Stimulated activated CD4-positive, alpha-beta T cell treated with anti-CD3 and anti-CD28 coated beads, Interleukin-12 subunit alpha, Interleukin-12 subunit beta, amount 100 ng/mL, for 24 hours (primary cell): ENCODE measurements at places on chromosomes 6 and 20.

DNA sequence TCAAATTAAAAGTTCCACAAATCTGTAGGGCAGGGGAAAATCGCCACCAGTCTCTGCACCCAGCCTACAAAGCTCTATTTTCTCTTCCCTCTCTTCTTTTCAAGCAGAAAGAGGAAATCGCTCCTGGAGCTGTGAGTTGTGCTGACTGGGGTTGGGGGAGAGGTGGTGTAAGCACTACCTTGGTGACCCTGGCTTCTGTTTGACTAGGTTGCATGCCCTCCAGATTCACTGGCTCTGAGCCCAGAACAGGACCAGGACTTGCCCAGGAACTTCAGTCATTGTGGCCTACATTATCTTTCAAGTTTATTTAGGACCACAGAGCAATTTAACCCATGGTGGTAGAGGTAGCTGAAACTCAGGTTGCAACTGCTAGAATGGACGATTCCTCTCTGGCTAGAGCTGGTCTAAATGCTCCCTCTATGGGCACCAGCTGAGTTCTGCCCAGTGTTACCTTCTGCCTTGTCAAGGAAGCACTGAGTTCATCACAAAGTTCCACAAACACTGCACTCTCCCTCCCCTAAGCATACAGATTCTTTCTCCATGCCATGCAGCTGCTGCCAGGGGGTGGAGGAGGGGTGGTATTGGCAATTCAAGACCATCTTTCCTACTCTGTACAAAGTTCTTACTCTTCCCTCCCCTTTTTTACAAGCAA is 122.0 kb upstream of the BMP5 start:
- DNase-seq = no peak

- DNase-seq = no peak
Measured at GRCh38 chr6:21856844-21857243, 263.3 kb downstream of the SOX4 start.

GRCh38 chr20:64224351-64225170 is 31.0 kb upstream of the PCMTD2 start:
- DNase-seq = no peak

DNA sequence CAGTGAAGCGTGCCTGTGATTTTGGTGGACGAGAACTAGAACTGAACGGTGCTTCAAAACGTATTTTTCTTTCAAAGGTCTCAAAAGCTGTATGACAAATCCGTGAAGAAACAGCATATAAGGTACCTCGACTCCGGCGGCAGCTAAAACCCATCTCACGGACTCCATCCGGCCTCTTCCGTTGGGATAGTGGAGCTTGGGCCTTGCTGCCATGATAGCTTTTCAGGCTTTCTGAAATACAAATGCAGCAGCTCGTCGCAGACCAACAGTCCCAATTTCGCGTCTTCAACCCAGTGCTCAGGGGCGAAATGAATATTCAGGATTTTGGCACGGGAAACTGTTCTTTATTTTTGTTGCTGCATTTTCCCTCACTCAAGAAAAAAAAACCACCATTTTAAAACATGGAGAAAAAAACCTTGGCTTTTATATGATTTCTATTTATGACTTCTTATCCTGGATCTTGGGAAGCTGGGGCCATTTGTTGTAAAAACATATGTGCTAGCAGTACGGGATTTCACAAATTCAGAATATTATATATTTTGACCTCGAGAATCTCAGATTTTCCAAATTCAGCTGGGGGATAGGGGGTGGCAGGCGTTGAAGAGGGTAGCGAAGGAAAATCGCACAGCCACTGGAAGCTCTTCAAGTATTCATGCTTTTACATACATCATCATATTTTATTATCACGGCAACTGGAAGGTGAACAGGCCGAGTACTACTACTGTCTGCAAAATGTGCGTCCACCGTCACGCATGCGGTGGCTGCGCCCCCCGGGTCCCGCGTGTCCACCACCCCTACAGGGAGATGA is 849 bp downstream of the GSTA4 start:
- DNase-seq = no peak

GRCh38 chr6:143449714-143450452 is 612 bp downstream of the ADAT2 start:
- DNase-seq = peak; percentile 13

DNA sequence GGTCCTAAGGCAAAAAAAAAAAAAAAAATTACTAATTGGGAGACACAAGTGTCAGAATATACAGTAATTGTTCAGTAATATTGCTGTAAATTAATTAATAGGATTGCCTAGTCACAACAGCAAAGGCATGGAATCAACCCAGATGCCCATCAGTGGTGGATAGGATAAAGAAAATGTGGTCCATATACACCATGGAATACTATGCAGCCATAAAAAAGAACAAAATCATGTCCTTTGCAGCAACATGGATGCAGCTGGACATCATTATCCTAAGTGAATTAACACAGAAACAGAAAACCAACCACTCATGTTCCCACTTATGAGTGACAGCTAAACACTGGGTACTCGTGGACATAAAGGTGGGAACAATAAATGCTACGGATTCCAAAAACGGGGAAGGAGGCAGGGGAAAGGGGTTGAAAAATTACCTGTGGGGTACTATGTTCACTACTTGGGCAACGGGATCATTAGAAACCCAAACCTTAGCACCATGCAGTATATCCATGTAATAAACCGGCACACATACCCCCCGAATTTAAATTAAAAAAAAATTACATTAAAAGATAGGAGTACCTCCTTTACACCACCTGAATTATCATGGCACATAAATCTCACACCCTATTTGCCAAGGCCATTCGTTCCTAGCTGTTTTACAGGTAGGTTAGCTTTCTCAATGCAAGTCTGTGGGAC is 689 bp upstream of the PFDN4 start:
- no peak for DNase-seq

- no peak for DNase-seq
Measured at GRCh38 chr6:36715469-36715868, 17.8 kb downstream of the RAB44 start.

DNA sequence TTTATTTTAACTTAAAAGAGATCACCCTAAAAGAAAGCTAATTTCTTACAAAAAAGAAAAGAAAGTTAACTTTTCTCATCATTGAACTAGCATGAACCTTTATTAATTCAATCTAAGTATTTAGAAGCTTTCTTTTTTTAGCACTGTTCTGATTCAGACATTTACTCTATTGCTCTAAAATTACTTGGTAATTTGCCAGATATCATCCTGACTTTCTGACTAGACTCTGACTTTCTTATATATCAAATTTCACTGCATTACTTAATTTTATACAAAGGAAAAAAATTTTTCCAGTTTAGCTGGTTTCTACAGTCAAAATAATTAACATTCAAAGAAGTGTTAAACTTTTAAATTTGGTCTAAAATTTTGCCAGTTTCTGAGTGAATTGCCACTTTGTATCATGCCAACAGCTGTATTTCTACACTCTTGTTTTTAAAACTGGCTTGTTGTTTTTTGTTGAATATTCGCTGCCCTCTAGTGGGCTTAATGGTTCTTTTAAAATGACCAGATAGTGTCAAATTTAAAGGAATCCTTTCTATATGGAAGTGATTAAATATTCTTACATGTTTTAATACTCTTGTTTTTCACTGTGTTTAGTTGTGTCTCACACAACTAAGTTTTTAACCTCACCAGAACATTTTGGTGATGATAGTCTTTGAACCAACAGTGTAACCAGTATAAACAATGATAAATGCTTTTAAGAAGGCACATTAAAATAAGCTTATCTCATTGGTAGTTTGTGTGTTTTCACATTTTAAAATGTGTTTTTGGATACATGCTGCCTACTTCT is 102.0 kb downstream of the POPDC3 start:
- DNase-seq = no peak
